ENCODE measurements at places on chromosomes 4 and X. TPM values are rescaled to one million over a fixed set of nuclear protein-coding genes. Genes with fewer than 3 reads are reported as not detected.

SLITRK4 gene
- total RNA-seq: 3.9 TPM

ARMCX4 gene
- total RNA-seq: 19.2 TPM

FATE1 gene
- total RNA-seq: not detected

SLC10A6 gene
- 15.7 TPM for total RNA-seq

ADGRG4 gene
- 0.38 TPM for total RNA-seq

CXCL6 gene
- total RNA-seq: 15.8 TPM

ARL9 gene
- total RNA-seq: 0.12 TPM

FANCB gene
- 1.3 TPM for total RNA-seq

USP17L19 gene
- total RNA-seq: not detected

SCD5 gene
- 19.9 TPM for total RNA-seq

RTL9 gene
- total RNA-seq: 0.16 TPM

ALAS2 gene
- total RNA-seq: 0.74 TPM

VEGFC gene
- total RNA-seq: 14.0 TPM

SSX4B gene
- not detected for total RNA-seq

MAGEA10 gene
- not detected for total RNA-seq

XAGE1A gene
- total RNA-seq: not detected

HHIP gene
- total RNA-seq: 1.6 TPM

FOXO4 gene
- total RNA-seq: 13.8 TPM

FREM3 gene
- not detected for total RNA-seq

TKTL2 gene
- total RNA-seq: not detected

MAGEC2 gene
- total RNA-seq: not detected

VCX3A gene
- total RNA-seq: not detected

TEX13C gene
- not detected for total RNA-seq

NSG1 gene
- total RNA-seq: 1.6 TPM

PRSS12 gene
- total RNA-seq: 0.32 TPM

PDE5A gene
- total RNA-seq: 6.1 TPM

Measured in omental fat pad (tissue), 4 donors.